Activated naive CD4-positive, alpha-beta T cell treated with anti-CD3 and anti-CD28 coated beads, Interleukin-2, amount 10 ng/mL, durations not matched to agents 7 days and 5 days (primary cell): ENCODE measurements at places on chromosomes 1 and 21.

DNA sequence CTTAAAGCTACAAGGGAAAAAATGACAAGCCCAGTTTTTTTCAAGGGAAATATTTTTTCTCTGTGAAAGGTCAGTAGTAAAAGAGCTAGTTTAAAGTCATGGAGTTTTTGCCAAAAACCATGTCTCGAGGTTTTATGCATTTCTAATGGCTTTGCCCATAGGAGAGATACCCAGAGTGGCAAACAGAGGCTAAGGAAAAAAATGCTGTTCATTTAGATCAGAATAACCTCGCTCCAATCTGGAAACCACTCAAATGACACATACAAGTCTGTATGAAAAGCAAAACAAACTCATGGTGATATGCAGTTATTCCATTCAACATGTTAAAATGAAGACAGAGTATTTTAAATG, 36.9 kb upstream of the EDEM3 start:
- no peak overlapping the region for H3K27ac ChIP-seq
- peaks cover 12% of the 10 kb centered on the region for H3K4me1 ChIP-seq
- no peak for DNase-seq
- no peak overlapping the region for H3K4me3 ChIP-seq
- peaks cover 16% of the 10 kb centered on the region for H3K36me3 ChIP-seq

GRCh38 chr21:31255896-31256295, 88.2 kb downstream of the TIAM1 start:
- no peak overlapping the region for H3K27ac ChIP-seq
- H3K4me1 ChIP-seq = peaks cover 2% of the 10 kb centered on the region
- H3K36me3 ChIP-seq = peaks cover 6% of the 10 kb centered on the region
- no peaks in the 10 kb centered on the region for H3K27me3 ChIP-seq

GRCh38 chr1:153308540-153308939, 4.2 kb downstream of the PGLYRP3 start:
- H3K27me3 ChIP-seq = peaks cover 29% of the 10 kb centered on the region
- no peaks in the 10 kb centered on the region for H3K36me3 ChIP-seq
- no peaks in the 10 kb centered on the region for H3K4me1 ChIP-seq
- no peak for DNase-seq
- H3K27ac ChIP-seq = no peak overlapping the region

DNA sequence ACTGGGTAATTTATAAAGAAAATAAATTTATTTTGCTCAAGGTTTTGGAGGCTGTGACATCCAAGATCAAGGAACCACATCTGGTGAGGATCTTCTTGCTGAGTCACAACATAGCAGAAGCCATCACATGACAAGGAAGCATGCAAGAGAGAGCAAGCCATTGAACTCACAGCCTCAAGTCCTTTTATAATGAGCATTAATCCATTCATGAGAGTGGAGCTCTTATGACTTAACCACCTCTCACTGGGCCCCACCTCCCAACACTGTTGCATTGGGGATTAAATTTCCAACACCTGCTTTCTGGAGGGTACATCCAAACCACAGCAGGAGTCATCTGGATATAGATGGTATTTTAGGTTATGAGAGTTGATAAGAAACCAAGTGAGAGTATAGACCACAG, 20.6 kb upstream of the EGLN1 start:
- H3K27me3 ChIP-seq = peaks cover 57% of the 10 kb centered on the region
- H3K4me3 ChIP-seq = no peak overlapping the region
- H3K4me1 ChIP-seq = no peaks in the 10 kb centered on the region
- H3K27ac ChIP-seq = no peak overlapping the region

DNA sequence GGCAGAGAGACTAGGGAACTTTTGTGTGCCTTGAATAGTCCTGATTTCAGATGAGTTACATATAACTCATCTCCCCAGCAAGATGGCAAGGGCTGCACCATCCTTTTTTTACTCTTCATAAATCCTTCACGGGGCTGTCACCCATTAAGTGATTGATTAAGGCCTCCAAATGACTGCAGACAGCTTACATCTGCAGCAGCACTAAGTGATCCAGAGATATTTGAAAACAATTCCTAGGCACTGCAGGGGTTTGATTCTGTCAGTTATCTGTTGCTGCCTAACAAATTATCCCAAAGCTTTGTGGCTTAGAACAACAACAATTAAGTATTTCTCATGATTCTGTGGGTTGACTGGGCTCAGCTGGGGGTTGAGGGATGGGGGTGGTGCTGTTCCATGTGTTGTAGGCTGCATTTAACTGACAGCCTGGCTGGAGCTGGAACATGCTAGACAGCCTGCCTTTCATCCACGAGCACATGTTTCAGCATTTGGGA, 19.3 kb downstream of the TEX38 start:
- H3K27me3 ChIP-seq = no peaks in the 10 kb centered on the region
- peaks cover 81% of the 10 kb centered on the region for H3K36me3 ChIP-seq

- no peak overlapping the region for H3K27ac ChIP-seq
- H3K36me3 ChIP-seq = no peaks in the 10 kb centered on the region
- no peak for DNase-seq
- no peaks in the 10 kb centered on the region for H3K4me1 ChIP-seq
Observed at GRCh38 chr1:204725821-204726448, 40.4 kb upstream of the LRRN2 start.

DNA sequence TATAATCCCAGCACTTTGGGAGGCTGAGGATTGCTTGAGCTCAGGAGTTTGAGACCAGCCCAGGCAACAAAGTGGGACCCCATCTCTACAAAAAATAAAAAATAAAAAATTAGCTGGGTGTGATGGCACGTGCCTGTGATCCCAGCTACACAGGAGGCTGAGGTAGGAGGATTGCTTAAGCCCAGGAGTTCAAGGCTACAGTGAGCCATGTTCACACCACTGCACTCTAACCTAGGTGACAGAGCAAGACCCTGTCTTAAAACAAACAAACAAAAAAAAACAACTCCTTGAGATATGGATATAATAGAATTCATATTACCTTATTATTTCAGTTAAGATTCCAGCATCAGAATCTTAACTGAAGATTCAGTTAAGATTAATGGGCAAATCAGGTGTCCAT, 52.4 kb downstream of the RPL5 start:
- no peak for DNase-seq
- no peaks in the 10 kb centered on the region for H3K27me3 ChIP-seq
- no peak overlapping the region for H3K27ac ChIP-seq
- H3K4me3 ChIP-seq = no peak overlapping the region
- peaks cover 11% of the 10 kb centered on the region for H3K36me3 ChIP-seq

DNA sequence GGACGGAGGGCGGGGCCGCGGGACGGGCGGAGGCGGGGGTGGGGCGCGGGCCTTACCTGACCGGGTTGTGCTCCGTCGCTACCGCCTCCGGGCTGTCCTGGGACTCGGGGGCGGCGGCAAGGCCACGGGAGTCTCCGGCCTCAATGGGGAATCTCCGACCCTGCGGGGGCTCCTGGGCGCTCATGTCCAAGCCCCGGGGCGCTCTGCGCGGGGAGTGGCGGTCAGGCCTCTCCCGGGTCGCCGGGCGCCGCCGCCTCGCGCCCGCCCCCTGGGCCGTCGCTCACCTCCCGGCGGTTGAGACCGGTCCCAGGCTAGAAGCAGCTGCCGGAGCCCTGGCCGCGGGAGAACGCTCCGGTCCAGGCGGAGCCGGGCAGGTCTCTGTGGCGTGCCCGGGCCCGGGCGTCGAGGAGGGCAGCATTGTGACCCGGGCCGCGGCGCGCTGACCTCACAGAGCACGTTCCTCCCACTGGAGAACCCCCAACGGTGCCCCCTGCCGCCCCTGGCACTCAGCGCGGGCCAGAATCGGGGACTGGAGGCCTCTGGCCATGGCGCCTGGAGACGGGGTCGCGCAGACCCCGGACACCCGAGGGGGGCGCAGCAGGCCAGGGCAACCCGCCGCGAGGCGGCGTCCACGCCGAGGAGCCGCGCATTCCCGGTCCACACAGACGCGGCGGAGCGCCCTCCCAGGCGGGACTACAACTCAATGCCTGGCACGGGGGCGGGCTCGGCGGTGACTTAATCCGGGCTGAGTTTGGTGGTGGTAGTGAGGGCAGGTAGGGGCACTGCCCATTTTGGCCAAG, 411 bp downstream of the FAM229A start:
- H3K27me3 ChIP-seq = peaks cover 22% of the 10 kb centered on the region
- H3K4me3 ChIP-seq = no peak overlapping the region
- H3K27ac ChIP-seq = no peak overlapping the region
- H3K4me1 ChIP-seq = peaks cover 24% of the 10 kb centered on the region
- H3K36me3 ChIP-seq = peaks cover 28% of the 10 kb centered on the region
- DNase-seq = peak; percentile 40

- H3K4me3 ChIP-seq = no peak overlapping the region
- no peak overlapping the region for H3K27ac ChIP-seq
- no peaks in the 10 kb centered on the region for H3K27me3 ChIP-seq
- DNase-seq = no peak
Observed at GRCh38 chr1:217004776-217005436, 281.7 kb upstream of the ESRRG start.

- no peak overlapping the region for H3K4me3 ChIP-seq
- H3K27ac ChIP-seq = no peak overlapping the region
- peaks cover 2% of the 10 kb centered on the region for H3K36me3 ChIP-seq
- no peak for DNase-seq
Observed at GRCh38 chr1:93328809-93329760, 16.6 kb upstream of the DR1 start.

DNA sequence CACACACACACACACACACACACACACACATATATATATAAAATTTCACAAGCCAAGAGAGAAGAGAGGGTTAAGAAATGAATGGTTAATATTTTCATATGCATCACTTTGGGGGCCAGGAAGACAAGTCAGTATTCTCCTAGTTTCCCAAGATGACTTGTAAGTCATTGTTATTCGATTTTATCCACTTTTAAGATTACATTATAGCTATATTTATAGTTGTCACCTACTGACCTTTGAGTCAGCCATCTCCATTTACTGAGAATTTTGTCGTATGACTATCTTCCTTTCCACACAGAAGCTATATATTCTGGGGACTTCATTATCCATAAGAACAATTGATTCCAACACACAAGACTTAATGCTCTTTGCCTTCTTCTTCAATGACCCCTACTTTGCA, 8.9 kb downstream of the LYST start:
- no peaks in the 10 kb centered on the region for H3K27me3 ChIP-seq
- no peak overlapping the region for H3K27ac ChIP-seq

- H3K4me1 ChIP-seq = no peaks in the 10 kb centered on the region
- no peak overlapping the region for H3K4me3 ChIP-seq
- no peak overlapping the region for H3K27ac ChIP-seq
Observed at GRCh38 chr1:171119648-171120047, 28.9 kb downstream of the FMO3 start.

DNA sequence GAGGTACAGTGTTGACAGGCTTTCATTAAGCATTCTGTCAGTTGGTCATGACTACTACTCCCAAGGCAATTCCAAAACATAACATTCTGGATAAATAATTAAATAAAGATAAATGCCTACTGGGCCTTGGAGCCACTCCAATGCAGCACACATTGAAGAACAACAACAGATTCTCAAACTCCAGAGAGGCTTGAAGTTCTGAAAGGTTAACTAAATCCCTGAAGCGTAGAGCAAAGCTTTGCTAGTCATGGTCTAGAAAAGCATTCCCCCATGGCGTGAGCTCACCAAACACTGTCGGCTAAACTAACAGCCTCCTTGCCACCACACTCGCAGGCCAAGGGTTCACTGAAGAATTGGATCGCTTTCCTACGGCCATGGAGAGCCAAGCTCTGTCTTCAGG, 268.0 kb downstream of the ATG4C start:
- no peak for DNase-seq
- H3K36me3 ChIP-seq = no peaks in the 10 kb centered on the region
- H3K4me3 ChIP-seq = no peak overlapping the region
- H3K27me3 ChIP-seq = peaks cover 4% of the 10 kb centered on the region
- H3K27ac ChIP-seq = no peak overlapping the region

GRCh38 chr1:184759112-184759511, 4.5 kb upstream of the EDEM3 start:
- no peak overlapping the region for H3K4me3 ChIP-seq
- H3K4me1 ChIP-seq = peaks cover 12% of the 10 kb centered on the region
- H3K27me3 ChIP-seq = peaks cover 19% of the 10 kb centered on the region
- no peak overlapping the region for H3K27ac ChIP-seq

- H3K4me1 ChIP-seq = peaks cover 11% of the 10 kb centered on the region
- H3K27me3 ChIP-seq = peaks cover 37% of the 10 kb centered on the region
- no peak overlapping the region for H3K27ac ChIP-seq
- no peak overlapping the region for H3K4me3 ChIP-seq
- no peaks in the 10 kb centered on the region for H3K36me3 ChIP-seq
Observed at GRCh38 chr1:3683992-3684391, 31.7 kb downstream of the TP73 start.

- DNase-seq = no peak
- H3K36me3 ChIP-seq = peaks cover 37% of the 10 kb centered on the region
- H3K27me3 ChIP-seq = no peaks in the 10 kb centered on the region
Observed at GRCh38 chr1:92310185-92310597, 11.3 kb downstream of the RPAP2 start.

- no peak overlapping the region for H3K4me3 ChIP-seq
- no peaks in the 10 kb centered on the region for H3K4me1 ChIP-seq
- no peaks in the 10 kb centered on the region for H3K36me3 ChIP-seq
- peaks cover 11% of the 10 kb centered on the region for H3K27me3 ChIP-seq
Observed at GRCh38 chr1:66889030-66889429, 35.6 kb downstream of the DNAI4 start.
